ENCODE measurements at places on chromosomes 11 and 22.

DNA sequence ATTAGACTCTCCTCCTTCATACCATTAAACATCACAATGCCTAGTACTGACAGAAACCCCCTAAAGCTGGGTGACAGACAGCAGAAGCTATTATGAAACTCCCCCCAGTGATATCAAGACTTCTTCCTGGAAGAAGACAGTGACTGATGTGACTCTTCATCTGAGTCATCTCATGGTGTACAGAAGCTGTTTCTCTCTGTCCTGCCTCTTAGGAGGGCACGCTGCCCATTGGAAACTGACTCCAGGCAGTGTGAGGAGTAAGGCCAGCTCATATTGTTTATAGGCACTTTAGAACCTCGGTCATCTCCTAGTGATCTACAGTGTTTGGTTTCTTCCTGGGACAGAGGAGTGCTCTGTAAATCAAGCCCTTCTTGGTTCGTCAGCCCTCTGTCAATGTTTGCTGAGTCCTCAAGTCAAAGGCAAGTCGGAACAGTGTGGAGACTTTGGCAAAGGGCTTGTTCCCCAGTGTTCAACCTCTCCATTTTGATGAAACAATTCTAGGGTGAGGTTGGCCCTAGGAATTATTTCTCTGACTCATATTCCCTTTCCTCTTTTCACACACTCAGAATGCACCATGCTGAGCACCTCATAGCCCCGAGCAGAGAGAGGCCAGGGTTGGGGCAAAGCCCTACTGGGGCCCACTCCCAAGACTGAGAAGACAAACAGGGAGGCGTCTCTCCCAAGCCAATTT is 172.5 kb upstream of the TMEM45B start:
- DNase-seq: peak; percentile 98

DNA sequence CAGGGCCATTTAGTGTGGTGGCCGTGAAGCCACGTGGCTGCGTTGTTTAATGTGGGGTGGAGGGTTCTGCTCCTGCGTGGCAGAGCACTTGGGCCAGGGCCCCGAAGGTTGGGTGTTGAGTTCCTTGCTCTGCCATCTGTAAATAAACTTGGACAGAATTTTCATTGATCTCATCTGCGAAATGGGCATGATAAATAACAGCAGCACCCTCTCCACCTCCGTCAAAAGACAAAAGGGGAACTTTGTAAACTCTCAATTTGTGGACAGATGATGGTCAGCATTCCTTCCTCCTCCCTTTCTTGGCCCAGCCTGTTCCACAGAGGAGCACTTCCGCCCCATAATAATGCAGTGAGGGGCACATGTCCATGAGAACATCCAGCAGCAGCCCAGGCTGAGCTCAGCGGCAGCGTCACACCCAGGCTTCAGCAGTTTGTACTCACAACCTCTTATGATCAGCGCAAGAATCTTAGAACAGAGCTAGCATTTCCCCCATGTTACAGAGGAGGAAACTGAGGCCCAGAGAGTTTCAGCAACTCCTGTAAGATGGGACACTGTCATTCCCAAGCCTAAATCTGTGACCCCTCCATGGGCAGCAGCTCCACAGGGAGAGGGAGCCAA is 874.5 kb downstream of the BRD1 start:
- no peak for DNase-seq

GRCh38 chr11:111299101-111300026 is 1.0 kb downstream of the POU2AF3 start:
- peak; percentile 43 for DNase-seq

- no peak for DNase-seq
Measured at GRCh38 chr22:22863001-22863400, 24.6 kb upstream of the IGLL5 start.

DNA sequence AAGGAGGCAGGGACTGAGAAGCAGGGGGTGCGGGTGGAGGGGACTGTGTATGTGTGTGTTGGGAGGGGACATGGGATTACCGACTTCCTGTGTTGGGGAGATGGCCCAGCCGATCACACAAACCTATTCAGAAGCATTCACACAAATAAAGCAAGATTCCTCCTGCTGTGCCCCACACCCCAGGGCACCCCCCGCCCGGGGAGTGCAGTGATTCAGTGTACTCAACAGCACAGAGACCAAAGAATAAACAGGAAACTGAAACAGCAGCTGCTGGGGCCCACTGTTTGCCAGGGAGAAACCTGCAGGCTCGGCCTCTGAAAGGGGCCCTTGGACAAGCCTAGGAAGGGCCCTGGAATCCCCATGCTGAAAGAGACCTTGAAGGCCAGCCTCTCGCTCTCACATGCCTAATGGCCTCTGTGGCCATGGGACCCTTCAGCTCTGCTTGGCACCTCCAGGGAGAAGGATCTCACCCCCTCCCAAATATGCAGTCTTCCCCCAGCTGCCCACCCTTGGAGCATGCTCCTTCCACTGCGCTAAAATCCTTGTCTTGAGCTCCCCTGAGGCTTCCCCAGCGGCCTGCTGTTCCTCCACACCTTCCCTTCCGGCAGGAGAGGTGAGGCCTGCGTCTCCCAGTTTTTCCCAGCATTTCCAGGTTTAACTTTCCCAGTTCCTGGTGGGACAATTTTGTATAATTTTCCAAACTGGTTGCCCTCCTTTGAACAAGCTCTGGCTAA is 72.9 kb downstream of the CSNK2A3 start:
- peak; percentile 53 for DNase-seq

DNA sequence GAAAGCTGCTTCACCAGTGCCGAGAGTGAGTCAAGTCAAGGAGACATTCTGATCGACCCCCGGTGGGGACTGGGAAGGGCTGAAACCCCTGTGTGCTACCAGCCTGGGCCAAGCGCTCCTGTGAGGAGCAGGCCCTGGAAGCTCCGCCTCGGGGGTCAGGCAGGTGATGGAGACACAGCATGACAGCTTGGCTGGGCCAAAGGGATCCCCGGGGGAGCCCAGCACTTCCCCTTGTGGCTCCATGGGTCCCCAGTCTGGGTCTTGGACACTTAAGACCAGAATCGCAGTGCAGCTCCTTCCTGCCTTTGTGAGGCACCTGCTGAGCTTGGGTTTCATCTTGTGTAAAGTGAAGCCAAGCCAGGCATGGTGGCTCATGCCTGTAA is 89.2 kb downstream of the MORC2 start:
- no peak for DNase-seq

GRCh38 chr11:118661425-118662301 is 17.8 kb downstream of the TREH start:
- DNase-seq: no peak

- DNase-seq: peak; percentile 89
Measured at GRCh38 chr11:102139081-102139498, 28.8 kb downstream of the YAP1 start.

- no peak for DNase-seq
Measured at GRCh38 chr22:20106849-20107237, 9.1 kb upstream of the RANBP1 start.

DNA sequence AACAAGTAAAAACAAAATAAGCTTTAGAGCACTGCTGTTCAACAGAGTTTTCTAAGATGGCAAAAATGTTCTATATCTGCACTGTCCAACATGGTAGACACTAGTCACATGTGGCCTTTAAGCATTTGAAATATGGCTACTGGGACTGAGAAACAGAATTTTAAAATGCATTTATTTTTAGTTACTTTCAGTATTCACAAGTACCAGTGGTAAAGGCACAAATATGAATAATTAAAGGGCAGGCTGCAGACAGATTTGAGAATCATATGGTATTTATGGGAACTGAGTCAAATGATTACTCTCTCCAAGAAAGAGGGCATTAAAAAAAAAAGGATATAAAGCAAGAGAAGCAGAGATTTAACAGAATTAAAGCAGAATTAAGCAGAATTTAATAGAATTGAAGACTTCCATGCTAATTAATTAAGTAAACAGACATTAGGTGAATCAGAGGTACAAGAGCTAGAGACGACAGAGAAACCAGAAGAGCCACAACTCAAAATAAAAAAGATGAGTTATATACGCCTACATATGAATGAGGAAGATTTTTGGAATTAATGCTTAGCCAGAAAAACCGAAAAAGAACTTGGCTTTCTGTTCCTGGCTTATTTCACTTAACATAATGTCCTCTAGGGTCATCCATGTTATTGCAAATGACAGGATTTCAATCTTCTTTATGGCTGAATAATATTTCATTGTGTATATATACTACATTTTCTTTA is 160.4 kb downstream of the ATG16L2 start:
- DNase-seq: no peak

GRCh38 chr11:34855021-34855753 is 61.0 kb downstream of the APIP start:
- peak; percentile 39 for DNase-seq

GRCh38 chr11:118530683-118531596 is at the start of gene TMEM25:
Gene TMEM25 (plus strand): TSS chr11:118531192. CDS start chr11:118531802, 610 bp downstream.
- DNase-seq: peak; percentile 79

- no peak for DNase-seq
Measured at GRCh38 chr11:127049486-127049885, 48.9 kb upstream of the KIRREL3 start.

DNA sequence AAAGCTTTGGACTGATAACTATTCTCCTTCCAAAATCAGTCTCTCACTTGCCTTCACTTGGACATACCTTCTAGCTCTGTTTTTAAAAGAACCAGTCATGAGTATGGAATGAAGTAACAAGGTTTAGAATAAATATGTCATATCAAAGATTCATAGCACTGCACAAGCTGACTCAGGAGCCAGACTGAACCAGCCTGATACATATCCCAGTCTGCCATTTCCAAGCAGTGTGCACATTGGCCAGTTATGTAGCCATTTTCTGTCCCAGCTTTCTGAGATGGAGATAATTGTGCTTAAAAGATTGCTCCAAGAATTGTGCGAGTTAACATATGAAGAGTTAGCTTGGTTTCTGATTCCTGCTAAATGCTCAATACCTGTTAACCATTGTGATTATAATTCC is 311.3 kb downstream of the C11orf87 start:
- peak; percentile 62 for DNase-seq

- peak; percentile 72 for DNase-seq
Measured at GRCh38 chr22:31646186-31647019, 15.6 kb downstream of the PISD start.

DNA sequence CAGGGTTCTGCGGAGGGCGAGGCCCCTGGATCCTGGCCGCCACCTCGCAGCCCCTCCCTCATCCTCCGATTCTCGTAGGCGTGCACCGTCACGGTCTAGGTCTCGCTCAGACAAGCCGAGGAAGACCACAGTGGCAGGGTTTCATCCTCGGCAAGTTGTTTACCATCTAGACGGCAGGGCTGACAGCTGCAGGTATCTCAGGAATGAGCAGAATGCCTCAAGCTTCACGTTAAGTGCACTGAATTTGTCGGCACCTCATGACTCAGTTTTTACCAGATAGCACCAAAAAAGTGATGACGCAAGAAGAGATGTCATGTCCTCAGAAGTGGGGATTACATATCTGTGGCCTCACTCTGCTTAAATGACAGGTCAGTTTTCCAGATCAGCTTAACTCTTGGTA is 35.1 kb downstream of the WT1 start:
- DNase-seq: no peak

DNA sequence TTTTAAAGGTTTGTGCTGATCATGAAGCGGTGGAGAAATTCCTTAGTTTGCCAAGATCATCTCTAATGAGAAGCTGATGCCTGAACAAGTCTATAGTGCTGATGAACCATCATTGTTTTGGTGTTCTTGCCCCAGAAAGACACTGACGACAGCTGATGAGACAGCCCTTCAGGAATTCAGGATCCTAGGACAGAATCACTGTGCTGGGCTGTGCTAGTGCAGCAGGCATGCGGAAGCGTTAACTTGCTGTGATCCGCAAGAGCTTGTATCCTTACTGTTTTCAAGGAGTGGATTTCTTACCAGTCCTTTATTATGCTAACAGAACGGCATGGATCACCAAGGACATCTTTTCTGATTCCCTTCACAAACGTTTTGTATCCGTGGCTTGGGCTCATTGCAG is 104.1 kb downstream of the TBC1D22A start:
- peak; percentile 56 for DNase-seq

DNA sequence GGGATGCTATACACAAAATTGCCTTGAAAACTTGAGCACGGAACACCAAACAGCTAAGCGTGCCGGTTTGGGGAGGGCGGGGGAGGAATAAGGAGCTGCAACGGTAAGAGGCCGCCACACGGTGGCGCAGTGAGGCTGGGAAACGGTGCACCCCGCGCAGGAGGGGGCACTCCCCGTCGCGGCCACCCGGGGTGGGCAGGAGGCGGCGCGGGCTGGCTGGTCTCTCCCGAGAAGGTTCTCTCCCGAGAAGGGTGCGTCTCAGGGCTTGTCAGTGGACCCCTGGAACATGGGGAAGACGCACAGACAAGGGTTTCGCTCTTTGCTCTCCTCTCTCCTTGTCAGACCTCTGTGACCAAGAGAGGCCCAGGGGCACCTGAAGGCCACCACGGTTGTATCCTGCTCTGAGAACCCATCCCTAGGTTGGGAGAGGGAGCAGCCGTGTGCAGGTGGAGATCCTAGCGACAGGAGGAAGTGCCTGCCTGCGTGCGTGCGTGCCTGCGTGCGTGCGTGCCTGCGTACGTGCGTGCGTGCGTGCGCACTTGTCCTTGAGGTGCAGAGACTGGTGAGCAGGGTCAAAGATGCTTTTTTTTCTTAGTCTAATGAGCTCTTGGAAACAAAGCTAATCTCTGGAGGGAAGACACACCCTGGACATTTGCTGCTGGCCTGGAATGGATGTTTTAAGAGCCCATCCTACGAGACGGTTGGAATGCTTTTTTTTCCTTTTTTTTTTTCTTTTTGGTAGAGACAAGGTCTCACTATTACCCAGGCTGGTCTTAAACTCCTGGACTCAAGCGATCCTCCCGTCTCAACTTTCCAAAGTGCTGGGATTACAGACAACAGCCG is 18.1 kb upstream of the JAM3 start:
- peak; percentile 72 for DNase-seq

DNA sequence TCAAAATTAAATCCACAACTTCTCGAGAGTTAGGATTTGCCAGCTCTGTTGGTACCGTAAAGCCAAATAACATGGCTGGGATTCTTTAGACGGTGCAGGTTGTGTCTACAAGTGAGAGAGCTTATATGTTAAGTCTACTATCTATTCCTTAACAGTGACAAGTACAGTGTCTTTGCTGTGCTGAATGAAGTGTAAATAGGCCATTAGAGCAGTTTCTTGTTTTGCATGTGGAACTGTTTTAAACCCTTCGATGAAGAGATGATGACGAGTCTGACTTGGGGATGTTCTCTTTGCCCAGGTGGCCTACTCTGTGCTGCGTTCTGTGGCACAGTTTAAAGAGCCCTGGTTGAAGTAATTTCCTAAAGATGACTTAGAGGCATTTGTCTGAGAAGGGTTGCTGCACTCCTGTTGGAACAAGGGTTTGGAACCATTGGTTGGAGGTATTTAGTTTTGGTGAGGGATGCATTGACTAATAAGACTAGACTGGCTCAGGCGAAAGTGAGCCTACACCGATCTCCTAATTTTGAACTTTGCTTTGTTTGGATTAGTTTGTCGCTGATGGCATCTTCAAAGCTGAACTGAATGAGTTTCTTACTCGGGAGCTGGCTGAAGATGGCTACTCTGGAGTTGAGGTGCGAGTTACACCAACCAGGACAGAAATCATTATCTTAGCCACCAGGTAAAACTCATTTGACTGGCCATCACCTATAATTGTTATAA is 988 bp downstream of the RPS3 start:
- DNase-seq: peak; percentile 35

- no peak for DNase-seq
Measured at GRCh38 chr11:2886936-2887335, 1.4 kb upstream of the CDKN1C start.
